ENCODE measurements at places on chromosomes 11 and 22.

GRCh38 chr11:8263109-8263768, 439 bp downstream of the LMO1 start:
- DNase-seq: no peak

DNA sequence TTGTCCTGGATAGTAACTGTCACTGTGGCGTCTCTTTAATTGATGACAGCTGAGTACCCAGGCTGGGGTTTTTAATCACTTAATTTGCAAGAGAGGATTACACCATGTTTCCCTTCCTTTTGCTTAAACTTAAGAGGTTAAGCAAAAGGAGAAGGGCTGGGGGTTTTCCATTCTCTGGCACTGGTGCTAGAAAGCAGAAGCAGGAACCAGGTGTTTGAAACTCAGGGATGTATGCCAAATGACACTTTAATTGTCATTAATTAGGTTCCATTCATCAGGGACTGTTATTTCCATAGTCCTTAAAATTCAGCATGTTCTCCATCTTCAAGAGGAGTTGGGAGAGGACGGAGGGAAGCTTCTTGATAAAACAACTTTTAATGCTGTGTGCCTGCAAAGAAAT, 746.2 kb downstream of the NELL1 start:
- DNase-seq: no peak

DNA sequence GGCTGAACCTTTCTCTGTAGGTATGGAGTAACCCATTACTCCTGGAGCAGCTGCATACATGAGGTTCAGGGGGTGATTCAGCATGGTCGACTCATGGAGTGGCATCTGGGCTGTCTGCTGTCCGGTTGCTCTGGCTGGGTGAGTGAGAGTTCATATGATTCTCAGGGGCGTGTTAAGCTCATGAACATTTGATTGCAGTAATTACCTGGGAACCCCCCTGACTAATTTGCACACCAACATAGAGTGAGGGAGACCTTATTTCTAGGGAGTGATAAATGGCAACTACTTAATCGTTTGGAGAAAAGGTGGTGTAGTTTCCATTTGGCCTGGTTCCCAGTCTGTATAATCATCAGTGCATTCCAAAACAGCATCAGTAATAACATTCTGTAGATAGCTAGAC, 661.9 kb downstream of the ETS1 start:
- DNase-seq: no peak

DNA sequence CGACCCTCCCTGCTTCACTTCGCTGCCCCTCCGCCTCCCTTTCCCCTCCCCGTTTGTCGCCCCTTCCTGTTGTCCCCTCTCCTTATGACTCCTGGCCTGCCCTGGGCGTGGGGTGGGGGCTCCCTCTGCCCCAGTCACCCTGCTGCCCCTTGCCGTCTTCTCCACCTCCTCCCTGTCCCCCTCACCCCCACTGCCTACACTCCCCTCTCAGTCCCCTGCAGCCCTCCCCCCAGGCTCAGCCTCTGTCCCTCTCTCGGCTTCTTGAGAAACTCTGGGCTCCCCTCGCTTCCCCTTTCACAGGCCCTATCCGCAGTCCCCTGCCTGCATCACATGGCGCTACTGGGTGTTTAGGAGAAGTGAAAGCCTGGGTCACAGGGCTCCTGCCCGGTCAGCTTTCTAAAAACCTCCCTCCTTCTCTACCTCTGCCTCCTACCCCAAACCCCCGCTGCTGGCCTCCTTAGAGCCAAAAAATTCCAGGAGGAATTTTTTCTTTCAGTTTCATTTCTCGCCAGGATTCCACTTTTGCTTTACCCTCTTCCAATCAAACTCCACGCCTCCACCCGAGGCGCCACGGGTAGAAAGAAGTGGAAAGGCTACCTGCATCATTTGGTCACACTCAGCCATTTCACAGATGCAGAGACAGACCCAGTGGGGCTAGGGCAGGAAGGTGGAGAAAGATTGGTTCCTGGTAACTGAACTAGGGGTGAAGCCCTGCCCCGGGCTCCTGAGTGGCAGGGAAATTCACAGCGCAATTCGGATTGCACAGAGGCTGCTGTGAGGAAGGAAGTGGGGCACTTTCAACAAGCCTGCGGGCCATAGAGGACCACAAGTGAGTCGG, at the start of gene SLC15A3:
Gene SLC15A3, minus strand, starts transcription at position 273 of the 838 bp plus-strand sequence. CDS start 625 bp downstream, outside the sequence.
- DNase-seq: no peak

GRCh38 chr22:23649071-23649501, 17.0 kb upstream of the DRICH1 start:
- DNase-seq: no peak

GRCh38 chr11:41039592-41039991, 419.9 kb downstream of the LRRC4C start:
- DNase-seq: no peak

DNA sequence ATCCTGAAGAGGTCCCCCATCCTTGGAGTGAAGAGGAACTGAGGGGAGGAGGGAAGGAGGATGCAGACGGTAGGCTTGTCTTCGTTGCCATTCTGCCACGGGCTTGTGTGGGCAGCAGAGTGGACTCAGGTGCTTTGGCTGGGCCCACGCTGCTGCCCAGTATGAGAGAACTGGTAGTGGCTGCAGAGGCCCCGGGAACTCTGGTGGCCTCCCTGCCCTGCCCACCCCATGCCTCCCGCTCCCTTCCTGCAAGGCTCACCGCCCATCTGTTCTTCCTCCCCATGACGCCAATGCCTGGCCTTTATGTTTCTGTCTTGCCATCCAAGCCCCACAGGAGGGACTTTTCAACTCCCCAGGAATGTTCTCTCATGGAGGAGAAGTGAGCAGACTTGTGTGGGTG, 157.4 kb downstream of the DSCAML1 start:
- DNase-seq: no peak

DNA sequence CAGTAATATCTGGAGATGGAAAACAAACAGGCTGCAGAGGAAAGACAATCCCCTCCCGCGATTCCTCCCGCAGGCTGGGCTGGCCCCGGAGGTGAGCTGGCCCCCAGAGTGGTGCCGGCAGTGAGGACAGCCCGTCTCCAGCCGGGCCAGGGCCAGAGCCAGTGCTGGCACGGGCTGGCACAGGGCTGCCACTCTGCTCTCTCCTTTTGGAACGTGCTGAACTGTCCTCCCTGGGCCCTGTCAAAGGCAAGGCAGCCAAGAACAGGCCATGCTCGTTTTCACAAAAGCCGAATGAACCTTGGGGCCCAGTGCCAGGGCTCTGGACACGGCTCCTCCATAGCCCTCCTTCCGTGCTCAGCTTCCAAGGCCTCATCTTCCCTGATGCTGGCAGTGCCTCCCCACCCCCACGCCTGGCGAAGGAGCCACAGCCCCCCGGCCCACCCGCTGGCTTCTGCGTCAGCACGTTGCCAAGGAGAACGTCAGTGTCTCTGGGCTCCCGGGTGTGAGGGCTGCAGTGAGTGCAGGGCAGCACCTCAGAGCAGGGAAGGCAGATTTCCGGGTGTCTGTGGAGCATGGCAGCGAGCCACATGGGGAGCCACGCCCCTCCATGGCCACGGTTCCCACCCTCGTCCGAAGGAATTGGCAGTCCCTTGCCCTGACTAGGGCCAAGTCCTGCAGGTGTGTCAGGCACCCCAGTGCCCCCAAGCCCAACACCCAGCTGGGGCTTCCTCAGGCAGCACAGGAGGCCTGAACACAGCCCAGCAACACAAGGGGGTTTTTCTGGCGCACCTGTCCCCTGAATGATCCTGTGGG, 28.6 kb downstream of the GNAZ start:
- DNase-seq: no peak

DNA sequence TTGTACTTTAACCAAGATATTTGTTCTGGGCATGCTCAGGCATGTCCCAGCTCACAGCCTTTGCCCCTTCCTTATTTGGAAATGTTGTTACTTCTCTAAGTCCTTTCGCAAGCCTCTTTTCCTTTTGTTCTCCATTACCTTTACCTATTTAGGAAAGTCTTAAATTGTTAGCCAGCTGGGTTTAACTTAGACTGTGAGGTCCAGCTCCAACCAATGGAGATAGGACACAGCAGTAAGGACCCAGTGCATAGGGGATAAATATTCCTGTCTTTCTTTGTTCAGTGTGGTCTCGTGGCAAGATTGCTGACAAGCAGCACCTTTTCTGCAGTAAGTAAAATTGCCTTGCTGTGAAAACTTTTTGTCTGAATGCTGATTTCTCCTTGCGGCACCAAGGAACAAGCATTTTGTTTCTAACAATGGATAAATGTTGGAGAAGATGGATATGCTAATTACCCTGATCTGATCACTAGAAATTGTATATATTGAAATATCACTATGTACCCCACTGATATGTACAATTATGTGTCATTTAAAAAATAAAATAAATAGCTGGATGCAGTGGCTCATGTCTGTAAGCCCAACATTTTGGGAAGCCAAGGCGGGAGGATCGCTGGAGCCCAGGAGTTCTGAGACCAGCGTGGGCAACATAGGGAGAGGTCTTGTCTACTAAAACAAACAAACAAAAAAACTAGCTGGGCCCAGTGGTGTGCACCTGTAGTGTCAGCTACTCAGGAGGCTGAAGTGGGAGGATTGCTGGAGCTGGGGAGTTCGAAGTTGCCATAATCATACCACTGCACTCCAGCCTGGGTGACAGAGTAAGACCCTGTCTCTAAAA, 31.9 kb upstream of the FTH1 start:
- DNase-seq: no peak

GRCh38 chr11:35321532-35322317, 97.6 kb downstream of the SLC1A2 start:
- DNase-seq: no peak

DNA sequence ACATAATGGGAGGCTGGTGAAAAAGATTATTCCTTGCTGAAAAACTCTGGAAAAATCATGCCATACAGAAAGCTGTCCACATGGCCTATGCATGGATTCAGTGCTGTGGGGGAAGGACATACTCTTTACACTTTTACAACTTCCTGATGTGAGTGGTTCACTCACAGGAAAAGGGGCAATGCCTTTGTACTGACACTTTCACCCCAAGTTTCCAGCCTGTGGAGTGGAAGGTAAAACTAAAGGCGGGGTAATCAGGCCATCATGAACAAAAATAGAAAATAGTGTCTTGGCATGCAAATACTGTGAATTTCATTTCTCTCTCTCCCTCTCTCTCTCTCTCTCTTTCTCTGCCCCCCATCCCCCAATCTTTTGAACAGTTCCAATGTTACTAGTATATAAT, 281.8 kb downstream of the ETS1 start:
- peak; percentile 65 for DNase-seq

DNA sequence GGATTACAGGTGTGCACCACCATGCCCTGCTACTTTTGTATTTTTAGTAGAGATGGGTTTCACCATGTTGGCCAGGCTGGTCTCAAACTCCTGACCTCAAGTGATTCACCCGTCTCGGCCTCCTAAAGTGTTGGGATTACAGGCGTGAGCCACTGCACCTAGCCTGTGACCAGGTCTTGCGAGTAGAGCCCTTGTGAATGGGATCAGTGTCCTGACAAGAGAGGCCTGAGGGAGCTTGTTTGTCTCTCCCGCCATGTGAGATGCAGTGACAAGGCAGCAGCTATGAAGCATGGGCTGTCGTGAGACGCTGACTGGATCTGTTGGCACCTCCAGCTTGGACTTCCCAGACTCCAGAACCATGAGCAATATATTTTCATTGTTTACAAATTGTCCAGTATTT, 69.3 kb downstream of the LRRC32 start:
- DNase-seq: no peak

DNA sequence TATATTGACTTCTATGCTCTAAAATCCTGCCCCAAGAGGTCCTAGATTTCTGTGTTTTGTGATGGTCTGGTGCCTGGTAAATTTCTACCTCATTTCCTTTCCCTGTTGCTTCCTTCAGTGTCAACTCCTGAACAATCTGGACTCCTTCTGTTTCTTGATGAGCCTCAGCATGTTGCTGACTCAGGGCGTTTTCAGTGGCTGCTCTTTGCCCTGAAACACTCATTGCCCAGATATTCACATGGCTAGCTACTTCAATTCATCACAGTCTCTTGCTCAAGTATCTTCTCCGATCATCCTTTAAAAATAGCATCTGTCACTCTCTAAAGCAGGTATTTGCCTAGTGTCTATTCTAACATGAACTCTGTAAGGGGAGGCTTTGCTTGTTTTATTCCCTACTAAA, 526.3 kb upstream of the RAG2 start:
- no peak for DNase-seq

DNA sequence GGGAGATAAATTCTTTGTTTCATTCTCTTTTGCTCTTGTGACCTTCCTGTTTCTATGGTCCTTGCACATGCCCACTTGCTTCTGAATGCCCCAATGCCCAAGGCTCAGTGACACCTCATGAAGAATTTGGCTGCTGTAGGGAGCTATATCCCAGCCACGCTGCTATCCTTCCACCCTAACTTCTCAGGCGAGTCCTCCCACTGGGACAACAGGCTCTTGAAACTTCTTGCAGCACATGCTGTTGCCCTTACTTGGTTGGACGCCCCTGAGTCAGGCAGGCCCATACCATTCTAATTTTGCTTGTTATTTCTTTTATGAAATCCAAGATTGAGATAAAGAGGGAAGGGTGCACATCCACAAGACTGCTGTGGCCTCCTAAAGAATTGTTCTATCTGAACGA, 57.6 kb upstream of the BLID start:
- DNase-seq: no peak

- DNase-seq: no peak
Measured at GRCh38 chr22:50242406-50242949, 2.3 kb downstream of the TUBGCP6 start.

- DNase-seq: no peak
Measured at GRCh38 chr22:42912059-42912458, 55.0 kb upstream of the ARFGAP3 start.

GRCh38 chr11:83191986-83192385, 1.5 kb upstream of the ANKRD42 start:
- DNase-seq: no peak

GRCh38 chr11:69834251-69834650, 15.0 kb upstream of the FGF3 start:
- DNase-seq: no peak

GRCh38 chr11:91136631-91137030, 913.8 kb upstream of the CHORDC1 start:
- DNase-seq: no peak

DNA sequence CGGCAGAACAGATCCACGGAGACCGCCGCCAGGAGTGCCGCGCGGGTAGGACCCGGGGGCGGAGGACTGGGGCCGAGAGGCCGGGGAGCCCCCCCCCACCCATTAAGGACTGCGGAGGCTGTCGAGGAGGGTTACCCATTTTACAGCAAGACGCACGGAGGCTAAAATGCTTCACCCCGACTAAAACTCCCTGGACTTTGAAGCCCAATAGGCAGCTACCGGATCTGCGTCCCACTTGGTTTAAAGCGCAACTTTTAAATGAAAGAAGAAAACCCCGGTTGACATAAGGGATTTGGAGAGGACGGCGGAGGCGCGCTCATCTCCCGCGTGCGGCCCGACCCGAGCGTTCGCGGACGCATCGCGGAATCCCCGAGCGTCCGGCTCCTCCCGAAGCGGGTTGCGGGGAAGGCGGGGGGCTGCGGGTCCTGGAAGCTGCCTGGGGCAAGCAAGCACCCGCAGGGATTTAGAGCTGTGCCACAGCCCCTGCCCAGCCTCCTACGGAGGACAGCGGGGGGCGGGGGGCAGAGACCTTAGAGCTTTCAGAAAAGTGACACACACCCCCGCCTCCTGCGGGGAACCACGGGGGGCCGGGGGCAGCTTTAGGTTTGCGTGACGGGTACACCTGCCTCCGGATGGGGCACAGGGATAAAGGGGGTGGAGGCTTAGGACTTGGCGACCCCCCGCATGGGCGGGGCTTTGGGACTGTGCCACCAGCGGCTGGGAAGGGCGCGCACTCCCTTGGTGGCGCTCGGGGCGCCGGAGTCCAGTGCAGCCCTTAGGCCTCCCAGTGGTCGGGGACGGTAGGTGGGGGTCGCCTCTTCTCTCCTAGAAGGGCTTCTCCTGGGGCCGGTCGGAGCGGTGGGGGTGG, 760 bp upstream of the CELSR1 start:
- no peak for DNase-seq
